Kasumi-1 (cell line): ENCODE measurements at places on chromosomes 5 and 9.

DNA sequence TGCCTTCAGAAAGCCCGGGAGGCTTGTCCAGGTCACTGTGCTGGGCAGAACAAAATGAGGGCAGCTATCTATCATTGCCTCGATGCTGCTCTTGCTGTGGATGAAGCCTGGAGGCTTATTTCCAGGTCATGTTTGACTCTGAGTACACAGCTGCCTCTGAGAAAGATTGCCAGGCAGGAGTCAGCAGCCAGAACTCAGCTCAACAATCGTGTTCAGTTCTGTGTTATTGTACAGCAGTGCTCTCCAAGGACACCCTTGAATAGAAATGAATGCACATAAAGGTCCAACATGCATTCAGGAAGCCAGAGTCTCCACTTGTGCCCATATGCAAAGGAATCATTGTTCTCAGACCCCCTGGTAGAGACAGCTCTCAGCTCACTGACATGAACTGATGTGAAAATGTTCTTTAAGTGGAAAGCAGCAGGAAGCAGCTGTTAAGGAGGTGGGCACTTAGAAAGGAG lies 61.7 kb upstream of the ZFR start:
- no peak for DNase-seq

DNA sequence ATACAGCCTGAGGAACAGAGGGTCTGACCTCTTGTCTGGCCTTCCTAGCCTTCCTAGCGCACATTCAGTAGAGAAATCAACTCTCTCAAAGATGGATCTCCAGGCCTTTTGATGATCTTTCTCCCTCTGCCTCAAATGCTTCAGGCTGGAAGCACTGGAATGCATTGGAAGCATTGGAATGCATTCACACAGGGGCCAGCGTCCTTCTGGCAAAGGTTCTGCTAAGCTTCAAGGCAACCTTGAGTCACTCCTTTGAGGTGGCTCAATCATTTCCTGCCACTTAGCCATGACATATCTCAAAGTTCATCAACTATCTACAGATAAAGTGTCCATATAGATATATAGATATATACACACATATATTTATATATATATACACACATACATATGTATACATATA lies 42.9 kb downstream of the OR2K2 start:
- no peak for DNase-seq

GRCh38 chr5:132961887-132962286 lies 1.5 kb downstream of the AFF4 start:
- DNase-seq = peak; percentile 28

DNA sequence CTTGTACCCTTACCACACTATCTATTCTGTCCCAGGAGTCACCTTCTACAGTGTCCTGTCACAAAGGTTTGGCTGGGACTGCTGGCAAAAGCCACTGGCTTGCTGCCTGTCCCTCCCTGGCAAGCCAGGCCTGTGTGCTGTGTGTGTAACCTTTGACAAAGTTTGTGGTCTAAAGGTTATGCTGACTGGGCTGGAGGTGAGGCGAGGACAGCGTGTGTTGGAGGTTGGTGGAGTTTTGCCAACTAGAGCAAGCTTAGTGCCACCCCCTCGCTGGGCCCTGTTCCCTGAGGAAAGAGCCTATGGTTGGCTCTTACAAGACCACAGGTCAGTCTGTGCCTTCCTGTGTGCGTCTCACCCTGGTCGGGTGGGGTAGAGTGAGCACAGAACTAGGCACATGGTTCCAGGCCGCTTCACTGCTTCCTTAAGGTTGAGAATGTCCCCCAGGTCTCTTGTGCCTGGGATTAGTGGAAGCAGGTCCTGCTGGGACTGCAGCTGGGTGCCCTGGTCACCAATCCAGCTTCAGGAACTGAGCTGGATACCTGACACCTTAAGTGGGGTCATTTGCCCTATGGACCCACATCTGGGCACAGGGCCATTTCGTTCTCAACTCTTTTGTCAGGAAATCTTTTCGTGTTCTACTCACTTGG lies 152.2 kb downstream of the GADD45G start:
- DNase-seq = no peak

- DNase-seq = no peak
Measured at GRCh38 chr5:75286211-75286773, 49.6 kb upstream of the ANKRD31 start.

DNA sequence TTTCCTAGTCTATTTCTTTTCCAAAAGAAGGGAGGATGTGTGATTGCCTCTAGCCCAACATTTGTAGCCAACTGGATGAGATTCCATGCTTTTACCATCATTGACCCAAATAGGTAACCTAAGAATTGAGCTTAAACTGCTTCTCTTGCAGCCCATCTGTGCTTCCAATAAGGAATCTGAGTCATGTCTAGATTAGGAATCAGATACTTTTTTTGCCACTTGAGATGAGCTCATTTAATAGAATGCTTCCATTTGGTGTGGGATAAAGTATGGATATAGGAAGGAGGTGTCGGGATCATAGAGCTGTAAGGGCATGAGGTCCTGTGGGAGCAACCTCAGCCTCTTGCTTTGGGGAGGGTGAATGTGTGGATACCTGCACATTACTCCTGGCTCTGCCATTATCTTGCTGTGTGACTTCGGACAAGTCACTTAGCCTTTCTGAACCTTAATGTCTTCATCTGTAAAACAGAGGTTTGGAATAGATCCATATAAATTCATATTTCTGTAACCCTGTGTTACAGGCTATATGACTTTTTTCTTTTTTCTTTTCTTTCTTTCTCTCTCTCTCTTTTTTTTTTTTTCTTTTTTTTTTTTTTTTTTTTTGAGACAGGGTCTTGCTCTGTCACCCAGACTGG lies 56.2 kb downstream of the MAP1B start:
- no peak for DNase-seq

DNA sequence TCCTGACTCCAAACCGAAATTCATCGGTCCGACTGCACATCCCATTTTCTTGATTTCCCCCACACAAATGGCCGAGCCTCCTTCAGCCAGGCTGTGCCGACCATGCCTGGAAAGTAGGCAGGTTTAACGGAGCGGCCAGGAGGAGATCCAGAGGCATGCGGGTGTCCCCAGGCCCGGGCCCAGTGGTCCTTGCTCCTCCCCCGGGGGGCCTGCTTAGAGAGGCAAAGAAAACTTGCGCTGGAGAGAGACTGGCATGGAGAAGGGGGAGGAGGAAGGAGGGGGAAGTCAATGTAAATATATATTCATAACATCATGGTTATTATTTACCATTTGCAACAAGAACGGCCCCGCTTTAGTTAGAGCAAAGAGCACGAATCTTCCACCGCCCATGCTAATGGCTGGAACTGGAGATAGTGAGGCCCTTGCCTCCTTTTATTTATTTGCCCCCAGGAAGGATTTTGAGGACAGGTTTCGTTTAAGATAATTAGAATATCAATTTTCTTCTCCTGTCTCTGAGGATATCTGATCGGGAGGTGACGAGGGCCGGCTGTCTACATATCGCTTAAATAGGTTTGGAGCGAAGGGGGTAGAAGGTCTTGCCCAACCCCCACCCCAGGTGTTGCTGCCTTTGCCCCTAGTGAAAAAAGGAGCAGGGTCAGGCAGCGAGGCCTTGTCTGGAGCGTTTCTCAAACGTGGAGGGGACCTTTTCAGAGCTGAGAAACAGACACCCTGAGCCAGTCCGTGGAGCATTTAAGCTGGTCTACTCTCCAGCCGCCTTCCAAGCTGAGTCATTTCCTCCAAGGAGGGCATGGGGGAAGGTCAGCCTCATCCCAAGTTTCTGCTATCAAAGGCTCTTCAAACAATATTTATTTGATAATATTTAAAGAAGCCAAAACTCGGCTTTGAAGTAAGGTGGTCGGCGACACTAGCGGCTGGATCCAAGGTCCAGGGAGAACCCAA lies 2.5 kb downstream of the BARHL1 start:
- no peak for DNase-seq

DNA sequence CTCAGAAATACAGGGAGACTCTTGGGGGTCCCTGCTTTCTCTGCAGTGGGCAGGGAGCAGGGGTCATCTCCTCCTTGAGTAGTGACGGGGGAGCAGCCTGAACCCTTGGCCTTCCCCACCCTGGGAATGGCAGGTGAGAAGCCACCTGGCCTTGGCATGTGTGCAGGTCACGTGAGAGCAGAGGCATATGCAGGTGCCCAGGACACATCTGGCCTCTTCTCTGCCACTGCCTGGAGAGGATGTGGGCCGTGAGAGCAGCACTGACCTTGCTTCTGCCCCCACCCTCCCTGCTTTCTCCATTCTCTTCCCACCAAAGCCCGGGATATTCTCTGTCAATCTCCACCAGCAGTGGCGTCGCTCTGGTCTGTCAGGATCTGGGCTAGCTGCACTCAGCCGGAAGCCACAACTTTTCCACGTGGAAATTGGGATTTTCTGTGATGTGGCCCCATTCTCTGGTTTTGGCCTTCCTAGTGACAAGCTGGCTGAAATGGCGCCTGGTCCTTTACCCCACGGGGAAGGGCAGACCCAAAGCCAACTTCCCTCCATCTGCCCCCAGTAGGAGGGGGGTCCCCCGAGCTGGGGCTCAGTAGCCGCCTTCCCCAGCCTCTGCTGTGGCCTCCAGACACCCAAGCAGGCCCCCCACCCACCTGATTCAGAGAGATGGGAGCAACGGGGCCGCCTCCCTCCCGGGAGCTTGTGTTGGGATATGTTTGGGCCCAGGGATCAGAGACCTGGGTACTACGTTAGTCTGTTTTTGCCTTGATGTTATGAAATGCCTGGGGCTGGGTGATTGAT lies 70.4 kb upstream of the FCN1 start:
- DNase-seq = no peak

DNA sequence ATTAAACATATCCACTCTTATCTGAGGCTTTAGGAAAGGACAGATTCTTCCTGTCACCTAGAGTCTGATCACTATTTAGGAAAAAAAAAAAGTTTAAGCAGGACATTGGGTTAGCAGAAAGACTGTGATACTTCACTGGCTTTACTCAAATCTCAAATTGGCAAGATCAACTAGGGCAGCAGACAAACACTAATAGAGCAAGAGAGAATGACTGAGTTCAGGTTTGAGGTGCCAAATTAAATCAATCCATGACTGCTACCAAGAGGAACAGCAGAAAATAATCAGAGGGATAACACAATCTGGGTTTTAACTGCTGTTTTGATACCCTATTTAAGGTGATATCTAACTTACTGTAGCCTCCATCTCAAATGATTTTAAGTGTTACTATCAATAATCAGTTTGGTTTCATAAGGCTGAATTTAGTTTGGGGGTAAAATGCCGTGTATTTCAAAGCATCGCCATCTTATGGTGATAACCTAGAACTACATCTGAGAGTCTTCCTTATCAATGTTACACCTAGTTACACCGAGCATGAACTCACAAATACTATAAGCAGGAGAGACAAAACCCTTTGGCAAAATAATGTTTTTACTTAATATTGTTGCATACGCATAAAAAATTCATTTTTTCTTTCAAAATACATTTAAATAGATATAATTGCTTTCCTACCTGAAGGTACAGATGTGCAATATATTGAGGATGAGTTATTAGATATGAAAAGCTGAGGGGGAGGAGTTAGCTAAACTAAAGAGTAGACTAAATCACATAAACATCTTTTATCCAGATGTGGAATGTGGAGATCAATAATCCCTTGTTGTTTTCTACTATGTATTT lies 286.4 kb upstream of the CDH12 start:
- peak; percentile 79 for DNase-seq

DNA sequence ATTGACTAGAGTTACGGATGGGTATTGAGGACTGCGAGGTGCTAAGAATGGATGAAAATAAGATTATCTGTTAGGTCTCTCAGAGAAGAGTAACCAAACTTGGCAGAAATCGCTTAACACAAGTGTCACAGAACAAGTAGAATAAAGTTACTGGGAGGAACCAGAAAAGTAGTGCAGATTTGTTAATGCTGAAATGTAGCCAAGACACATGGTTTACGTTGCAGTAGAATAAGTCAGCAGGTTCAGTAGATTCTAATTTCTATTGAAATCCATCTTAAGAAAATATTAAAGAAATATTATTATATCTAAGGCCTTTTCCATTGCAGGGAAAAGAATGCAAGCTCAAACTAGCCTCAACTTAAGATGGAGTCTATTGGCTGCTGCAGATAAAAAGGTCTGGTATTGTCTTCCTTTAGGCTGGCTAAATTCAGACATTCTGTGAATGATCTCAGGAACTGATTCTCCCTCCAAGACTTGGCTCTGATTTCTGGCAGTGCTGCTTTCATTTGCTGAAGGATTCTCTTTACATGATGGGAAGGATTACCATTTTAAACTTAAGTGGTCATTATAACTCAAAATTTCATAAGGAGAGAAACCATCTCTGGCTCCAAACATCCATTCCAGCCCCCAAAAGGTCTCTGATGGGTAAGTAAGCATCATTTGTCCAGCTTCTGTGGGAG lies 314.9 kb downstream of the MARCHF11 start:
- no peak for DNase-seq

- DNase-seq = no peak
Measured at GRCh38 chr5:17219469-17219868, 2.0 kb downstream of the BASP1 start.

- DNase-seq = no peak
Measured at GRCh38 chr9:69207503-69207902, 33.4 kb downstream of the TJP2 start.

DNA sequence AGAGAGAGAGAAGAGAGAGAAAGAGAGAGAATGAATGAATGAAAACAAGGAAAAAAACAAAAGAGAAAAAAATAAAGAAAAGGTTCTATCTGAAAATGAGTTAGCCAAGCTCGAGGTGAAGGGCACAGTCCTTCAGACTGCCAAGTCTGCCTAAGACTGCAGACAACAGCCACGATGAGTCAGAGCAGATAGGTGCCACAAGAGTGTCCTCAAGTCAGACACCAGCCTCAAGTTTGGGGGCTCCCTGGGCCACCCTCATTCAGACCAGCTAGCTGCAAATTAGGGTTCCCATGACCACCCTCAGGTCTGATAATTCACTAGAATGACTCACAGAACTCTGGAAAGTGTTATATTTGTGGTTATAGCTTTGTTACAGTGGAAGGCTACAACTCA lies 13.9 kb upstream of the HABP4 start:
- no peak for DNase-seq

GRCh38 chr9:100104314-100104713 lies 5.3 kb downstream of the INVS start:
- no peak for DNase-seq

DNA sequence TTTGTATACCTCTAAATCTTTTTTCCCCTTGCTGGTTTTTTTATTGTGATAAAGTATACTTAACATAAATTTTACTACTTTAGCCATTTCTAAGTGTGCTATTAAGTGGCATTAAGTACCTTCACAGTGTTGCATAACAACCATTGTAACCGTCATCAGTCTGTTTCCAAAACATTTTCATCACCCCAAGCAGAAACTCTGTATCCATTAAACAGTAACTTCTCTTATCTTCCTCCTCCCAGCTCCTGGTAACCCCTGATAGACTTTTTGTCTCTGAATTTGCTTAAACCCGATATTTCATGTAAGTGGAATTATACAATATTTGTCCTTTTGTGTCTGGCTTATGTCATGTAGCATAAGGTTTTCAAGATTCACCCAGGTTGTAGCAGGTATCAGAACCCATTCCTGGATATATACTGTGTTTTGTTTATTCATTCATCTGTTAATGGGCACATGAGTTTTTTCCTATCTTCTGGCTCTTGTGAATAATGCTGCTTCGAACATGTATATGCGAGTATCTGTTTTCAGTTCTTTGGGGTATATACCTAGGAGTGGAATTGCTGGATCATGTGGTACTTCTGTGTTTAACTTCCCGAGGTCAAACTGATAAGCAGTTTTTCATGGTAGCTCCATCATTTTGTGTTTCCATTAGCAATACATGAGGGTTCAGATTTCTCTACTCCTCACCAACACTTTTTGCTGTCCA lies 66.4 kb downstream of the EHMT1 start:
- no peak for DNase-seq

GRCh38 chr9:489198-490197 lies 274.8 kb downstream of the DOCK8 start:
- no peak for DNase-seq
